ENCODE measurements at places on chromosomes 13 and 19.

- DNase-seq: no peak
Measured at GRCh38 chr13:49625392-49626079, 2.8 kb upstream of the ARL11 start.

- DNase-seq: no peak
Measured at GRCh38 chr19:49696115-49696514, 5.2 kb downstream of the CPT1C start.

- DNase-seq: no peak
Measured at GRCh38 chr19:19039901-19040300, 6.5 kb downstream of the ARMC6 start.

DNA sequence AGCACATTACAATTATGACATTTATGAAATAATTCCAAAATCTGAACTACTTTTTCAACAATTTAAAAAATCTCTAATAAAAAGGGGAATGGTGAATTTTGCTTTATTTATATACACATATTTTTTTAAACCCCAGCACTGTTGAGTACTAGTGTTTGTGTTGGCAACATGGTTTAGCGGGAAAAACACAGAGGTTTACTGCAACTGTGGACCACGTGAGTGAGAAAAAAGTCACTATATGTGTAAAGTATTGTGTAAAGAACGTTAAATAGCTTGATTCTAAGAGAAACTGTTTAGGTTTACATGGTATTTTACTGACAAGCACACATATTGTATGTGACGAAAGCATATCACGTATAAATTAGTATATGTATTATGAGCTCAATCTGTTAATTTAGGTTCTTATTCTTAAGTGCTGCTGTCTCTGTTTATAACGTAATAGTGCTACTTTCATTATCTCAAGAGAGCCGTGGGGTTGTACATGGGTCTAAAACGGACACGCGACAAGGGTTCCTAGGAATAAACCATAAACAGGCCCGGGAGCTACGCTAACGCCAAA, 617 bp downstream of the SKA3 start:
- DNase-seq: no peak

- DNase-seq: no peak
Measured at GRCh38 chr19:58366585-58367430, 4.3 kb upstream of the ZNF497 start.

DNA sequence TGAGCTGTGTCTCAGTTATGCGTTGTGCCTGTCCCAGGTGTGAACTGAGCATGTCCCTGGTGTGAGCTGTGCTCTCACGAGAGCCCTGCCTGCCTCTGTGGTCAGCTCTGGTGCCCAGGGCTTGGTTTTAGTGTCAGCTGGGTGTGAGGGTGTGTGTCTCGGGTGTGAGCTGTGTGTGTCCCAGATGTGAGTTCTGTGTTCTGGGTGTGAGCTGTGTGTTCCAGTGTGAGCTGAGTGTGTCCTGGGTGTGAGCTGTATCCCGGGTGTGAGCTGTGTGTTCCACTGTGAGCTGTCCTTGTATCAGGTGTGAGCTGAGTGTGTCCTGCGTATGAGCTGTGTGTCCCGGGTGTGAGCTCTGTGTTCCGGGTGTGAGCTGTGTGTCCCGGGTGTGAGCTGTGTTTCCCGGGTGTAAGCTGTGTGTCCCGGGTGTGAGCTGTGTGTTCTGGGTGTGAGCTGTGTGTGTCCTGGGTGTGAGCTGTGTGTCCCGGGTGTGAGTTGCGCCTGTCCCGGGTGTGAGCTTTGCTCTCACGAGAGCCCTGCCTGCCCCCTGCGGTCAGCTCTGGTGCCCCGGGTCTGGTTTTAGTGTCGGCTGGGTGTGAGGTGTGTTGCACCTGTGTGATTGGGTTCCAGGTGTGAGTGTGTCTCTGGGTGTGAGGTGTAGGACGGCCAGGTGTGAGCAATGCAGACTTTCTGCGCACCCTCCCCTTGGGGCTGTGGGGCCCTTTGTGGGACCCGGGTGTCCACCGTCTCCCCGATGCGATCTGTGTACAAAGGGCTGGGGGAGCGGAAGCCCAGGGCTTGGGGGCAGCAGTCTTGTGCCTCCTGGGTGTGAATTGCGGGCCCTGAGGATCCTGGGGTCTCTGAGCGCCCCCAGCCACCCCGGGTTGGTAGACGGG, 7.1 kb upstream of the PEAK3 start:
- no peak for DNase-seq

DNA sequence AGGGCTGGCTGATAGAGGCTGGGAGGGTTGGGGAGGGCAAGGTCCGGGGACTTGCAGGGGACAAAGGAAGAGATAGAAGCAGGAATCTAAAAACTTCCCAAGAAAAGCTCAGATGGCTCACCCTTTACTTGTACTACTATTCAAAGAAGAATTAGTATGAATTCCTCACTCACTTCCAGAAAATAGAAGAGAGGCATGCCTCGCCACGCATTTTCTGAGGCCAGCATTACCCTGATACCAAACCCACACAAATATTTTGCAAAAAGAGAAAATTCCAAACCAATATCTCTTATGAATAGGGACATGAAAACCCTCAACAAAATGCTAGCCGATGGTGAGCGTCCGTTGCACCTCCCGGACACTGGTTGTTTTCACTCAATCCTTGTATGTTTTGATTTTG, 54.0 kb downstream of the ING1 start:
- no peak for DNase-seq

Measured in hindlimb muscle (tissue), 1 donor.